ENCODE measurements at places on chromosomes 16 and 17.

DNA sequence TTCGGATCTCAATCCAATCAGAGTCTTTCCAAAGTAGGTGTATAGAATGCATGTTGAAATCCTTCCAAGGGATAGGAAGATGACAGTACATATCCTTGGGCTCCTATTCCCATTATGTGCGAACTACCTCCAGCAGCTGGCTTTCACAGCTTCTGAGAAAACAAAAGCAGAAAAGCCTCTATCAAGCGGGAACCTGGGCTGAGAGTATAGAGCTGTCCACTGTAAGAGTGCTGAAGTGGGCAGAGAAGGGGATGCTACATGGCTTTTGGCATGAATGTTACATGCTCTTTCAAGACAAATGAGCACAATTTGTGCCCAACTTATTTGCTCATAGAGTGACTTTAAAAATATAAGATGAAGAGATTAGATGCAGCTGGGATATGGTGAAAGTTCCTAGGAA is 993.5 kb downstream of the CDH8 start:
- no peak for DNase-seq

- DNase-seq = no peak
Measured at GRCh38 chr17:31856750-31857149, 2.3 kb downstream of the COPRS start.

DNA sequence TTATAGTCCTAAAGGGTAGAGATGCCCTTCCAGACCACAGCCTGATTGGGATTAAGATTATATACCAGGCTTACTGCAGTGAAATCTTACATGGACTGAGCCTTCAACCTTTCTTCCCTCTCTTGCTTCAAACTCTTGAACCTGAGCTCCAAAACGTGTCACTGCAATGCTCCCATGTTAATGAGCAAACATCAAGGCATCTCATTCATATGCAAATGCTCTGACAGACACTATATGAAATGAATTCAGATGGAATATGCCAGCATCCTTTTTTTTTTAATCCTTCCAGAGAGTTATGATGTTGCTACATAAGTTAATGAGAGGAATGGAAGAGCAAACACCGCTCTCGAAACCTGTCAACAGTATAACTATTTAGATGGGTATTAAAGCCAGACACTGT is 611.9 kb upstream of the CDH11 start:
- no peak for DNase-seq

DNA sequence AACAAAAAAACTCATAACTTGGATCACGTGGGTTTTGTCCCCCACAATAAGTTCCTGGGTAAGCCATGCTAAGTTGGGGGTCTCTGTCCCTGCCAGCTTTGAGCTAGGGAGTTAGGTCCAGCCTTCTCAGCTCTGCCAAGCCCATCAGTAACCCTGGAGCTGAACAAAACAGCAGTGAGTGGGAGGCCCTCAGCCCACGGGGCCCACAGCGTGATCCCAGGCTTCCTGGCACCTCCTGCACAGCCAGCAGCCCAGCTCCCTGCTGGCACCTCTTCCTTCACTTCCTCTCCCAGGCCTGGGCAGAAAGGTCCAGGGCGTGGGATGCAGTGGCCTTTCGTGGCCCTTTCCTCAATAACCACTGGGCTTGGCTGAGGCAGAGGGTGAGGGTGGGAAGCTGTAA is 35.5 kb upstream of the CDC42EP4 start:
- no peak for DNase-seq

DNA sequence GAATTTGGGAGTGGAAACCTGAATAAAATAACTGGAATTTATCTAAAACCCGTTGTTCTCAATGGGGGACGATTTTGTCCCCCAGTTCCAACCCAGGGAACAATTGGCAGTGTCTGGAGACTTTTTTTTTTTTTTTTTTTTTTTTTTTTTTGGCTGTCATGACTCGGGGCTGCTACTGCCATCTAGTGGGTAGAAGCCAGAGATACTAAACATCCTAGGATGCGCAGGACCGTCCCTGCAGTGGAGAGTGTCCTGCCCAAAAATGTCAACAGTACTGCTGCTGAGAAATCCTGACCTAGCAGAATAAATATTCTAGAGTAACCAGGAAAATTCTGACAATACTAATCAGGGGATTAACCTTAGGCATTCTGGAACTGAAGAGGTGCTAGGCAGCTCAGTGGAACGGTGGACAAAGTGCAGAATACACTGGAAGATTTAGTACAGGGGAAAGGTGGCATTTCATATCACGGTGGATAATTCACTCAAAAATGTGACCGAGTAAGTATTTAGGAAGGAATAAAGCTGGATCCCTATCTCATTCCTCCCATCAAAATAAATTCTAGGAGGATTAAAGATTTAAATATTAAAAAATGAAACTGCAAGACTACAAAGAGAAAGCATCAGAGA is 107.6 kb downstream of the SPECC1 start:
- peak; percentile 53 for DNase-seq

GRCh38 chr17:2235792-2236366 is 67.7 kb downstream of the SMG6 start:
- no peak for DNase-seq

DNA sequence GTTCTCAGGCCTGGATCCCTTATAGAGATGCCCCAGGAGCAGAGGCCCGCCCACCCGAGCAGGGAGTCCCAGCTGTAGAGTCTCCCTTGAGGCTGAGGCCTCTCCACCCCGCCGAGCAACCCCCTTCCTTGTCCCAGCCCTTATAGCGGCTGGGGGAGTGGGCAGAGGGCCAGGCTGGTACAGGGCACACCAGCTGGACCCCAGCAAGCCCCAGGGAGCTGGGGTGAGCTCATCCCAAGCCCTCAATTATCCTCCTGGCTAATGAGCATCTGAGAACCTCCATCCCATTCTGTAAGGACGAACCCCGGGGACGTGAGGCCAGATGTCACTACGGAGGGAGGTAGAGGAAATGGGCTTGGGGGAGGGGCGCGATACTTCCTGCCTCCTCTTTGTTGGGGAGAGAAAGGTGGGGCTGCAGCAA is 3.2 kb upstream of the SNN start:
- DNase-seq = no peak

DNA sequence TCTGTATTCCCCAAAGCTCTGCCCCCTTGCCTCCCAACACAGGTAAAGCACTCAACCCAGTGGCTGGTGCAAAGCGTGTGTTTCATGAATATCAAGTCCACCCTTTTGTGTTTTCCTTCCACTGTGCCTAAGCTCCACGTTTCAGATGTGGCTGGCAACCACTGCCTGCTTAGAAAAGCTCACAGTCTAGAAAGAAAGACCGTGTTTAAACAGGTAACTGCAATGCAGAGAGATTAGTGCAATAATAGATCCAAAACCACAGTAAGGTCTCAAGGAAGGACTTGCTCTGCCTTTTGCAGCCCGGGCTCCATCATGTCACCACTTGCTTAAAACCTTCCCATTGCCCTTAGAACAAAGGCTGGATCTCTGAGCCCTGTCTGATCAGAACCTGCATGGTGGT is 240.2 kb upstream of the C16orf82 start:
- no peak for DNase-seq

GRCh38 chr17:2710071-2710802 is 1.3 kb downstream of the CLUH start:
- DNase-seq = no peak

- no peak for DNase-seq
Measured at GRCh38 chr16:68469796-68470460, 21.6 kb upstream of the SMPD3 start.

DNA sequence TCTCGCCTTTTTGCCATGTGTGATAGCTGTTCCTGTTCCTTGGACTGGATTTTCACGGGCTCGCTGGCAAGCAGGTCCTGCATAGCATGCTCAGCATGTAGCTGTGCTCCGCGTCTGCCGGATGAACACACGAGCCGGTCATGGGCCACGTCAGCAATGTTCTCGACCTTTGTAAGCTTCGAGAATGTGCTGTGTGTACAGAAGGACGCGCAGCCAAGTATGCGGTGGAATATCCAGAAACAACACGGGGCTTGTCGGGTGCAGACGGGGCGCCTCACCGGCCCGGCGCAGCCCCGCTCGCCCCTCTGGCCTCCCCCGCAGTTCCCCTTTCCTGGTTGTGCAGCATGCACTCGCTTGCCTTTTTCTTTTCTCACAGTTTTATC is 42.2 kb downstream of the RPTOR start:
- DNase-seq = no peak

- DNase-seq = no peak
Measured at GRCh38 chr16:25198021-25198420, 18.7 kb upstream of the AQP8 start.
